ENCODE measurements at places on chromosomes 3 and 15. TPM values are rescaled to one million over a fixed set of nuclear protein-coding genes. Genes with fewer than 3 reads are reported as not detected.

DNA sequence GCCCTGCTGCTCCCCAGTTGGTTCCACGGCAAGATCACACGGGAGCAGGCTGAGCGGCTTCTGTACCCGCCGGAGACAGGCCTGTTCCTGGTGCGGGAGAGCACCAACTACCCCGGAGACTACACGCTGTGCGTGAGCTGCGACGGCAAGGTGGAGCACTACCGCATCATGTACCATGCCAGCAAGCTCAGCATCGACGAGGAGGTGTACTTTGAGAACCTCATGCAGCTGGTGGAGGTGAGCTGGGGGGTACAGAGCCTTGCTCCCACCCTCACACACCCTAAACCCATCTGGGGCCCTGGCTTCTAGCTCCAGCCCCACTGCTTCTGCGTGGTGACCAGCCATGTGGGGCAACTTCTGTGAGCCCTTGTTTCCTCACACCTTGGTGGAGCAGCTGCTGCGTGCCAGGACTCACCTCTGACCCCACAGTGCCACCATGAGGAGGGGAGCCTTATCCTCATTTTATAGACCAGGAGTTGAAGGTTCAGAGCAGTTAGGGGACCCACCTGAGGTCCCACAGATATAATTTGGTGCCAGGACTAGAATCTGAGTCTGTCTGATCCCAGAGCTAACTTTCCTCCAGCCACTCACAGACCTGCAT lies 13.3 kb upstream of the LMAN1L start:
- H3K27ac ChIP-seq, result peak overlapping the region; percentile 19
- H3K4me3 ChIP-seq, result no peak overlapping the region
- DNase-seq, result no peak

Gene MME
- 23.7 TPM for total RNA-seq

DNA sequence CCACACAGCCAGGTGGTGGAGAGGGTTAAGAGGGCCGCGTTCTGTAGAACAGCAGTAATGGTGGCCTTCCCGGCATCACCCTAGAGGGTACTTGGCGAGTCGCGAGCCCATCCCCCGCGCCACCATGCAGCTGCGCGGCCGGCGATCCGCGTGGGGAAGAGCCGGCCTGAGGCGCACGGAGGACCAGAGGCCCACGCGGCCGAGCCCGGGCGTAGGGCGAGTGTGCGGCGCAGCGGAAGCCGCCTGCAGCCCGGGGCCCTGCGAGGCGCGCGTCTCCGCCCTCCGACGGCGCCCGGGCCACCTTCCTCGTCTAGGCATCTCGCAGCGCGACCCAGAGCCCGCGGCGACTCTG lies 423 bp downstream of the TKT start:
- no peak for DNase-seq
- peaks cover 9% of the 10 kb centered on the region for H3K36me3 ChIP-seq
- H3K27ac ChIP-seq, result no peak overlapping the region
- peak overlapping the region; percentile 85 for H3K4me3 ChIP-seq

- no peak overlapping the region for H3K4me3 ChIP-seq
- peaks cover 6% of the 10 kb centered on the region for H3K27me3 ChIP-seq
- H3K27ac ChIP-seq, result no peak overlapping the region
- no peak for DNase-seq
- no peaks in the 10 kb centered on the region for H3K36me3 ChIP-seq
These were observed 52.5 kb downstream of the CPN2 start for GRCh38 chr3:194298331-194299227.

Gene SETD2
- total RNA-seq, result 39.8 TPM

- DNase-seq, result no peak
- peaks cover 40% of the 10 kb centered on the region for H3K4me1 ChIP-seq
- H3K4me3 ChIP-seq, result peak overlapping the region; percentile 86
- H3K36me3 ChIP-seq, result 0 out of 2 replicates have a peak, but pooled peaks cover 5% of the 10 kb centered on the region
- no peak overlapping the region for H3K27ac ChIP-seq
- H3K27me3 ChIP-seq, result no peaks in the 10 kb centered on the region
These were observed 2.1 kb downstream of the UBE3A start for GRCh38 chr15:25436707-25437106.
